ENCODE measurements at places on chromosomes 1 and 21.

GRCh38 chr21:46265736-46266525 lies 19.5 kb downstream of the MCM3AP start:
- no peak for DNase-seq

DNA sequence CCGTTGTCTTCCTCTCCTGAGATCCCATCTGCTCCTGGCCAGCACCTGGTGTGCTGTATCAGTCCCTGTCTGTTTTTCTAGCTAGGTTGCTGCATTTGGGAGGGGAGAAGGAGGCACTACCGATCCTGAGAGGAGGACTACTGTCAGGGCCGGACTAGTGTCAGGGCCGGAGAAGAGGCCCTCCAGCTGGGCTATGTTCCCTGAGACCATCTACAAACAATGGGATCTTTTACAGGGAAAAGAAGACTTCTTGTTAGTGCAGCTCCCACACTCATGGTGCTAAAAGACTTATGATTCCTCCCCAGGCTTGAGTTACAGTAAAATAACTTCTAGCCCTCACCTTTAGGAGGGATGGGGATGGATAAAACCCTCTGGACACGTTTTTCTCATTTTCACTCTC lies 141.0 kb upstream of the TNR start:
- no peak for DNase-seq

DNA sequence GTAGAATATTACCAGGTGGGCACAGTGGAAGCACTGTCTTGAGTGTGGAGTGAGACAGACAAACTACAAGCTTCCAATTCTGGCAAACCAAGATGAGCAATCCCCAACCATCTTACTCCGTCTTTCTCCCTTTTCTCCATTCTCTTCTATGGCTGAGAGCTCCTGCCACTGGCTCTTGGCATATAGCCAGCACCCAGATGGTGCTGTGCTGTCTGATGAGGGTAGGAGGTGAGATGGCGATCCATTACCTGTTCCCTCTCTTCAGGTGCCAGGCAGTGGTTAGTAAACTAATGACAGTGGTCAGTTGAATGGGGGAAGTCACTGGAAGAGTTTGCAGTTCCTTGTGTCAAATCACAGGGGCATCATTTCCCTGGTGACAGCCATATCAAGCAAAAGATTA lies 108.4 kb downstream of the FNBP1L start:
- DNase-seq = no peak

DNA sequence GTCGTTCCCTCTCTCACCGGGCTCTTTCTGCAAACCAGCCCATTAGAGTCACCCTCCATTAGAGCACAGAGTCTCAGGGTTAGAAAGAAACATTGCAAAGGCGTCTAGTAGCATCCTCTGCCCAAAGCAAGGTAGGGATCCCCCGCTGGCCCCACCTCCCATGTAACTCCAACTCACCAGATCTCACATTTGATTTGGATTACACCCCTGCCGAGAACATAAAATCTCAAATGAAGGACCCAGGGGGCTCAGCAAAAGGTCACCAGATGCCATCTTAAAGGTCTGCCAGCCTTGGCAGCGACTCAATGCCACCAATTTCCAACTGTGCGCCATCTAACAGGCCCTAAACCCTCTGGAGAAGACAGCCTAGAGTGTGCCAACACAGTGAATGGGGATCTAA lies 14.1 kb downstream of the C1orf87 start:
- DNase-seq = no peak

DNA sequence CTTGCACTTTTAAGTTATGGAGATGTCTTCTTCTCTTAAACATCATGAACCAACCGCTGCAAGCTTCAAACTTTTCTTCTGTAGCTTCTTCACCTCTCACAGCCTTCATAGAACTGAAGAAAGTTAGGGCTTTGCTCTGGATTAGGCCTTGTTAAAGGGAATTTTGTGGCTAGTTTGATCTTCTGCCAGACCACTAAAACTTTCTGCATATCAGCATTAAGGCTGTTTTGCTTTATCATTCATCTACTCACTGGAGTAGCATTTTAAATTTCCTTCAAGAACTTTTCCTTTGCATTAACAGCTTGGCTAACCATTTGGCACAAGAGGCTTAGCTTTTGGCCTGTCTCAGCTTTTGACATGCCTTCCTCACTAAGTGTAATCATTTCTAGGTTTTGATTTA lies 43.0 kb upstream of the RGL1 start:
- DNase-seq = no peak

Data from naive thymus-derived CD4-positive, alpha-beta T cell (primary cell).